ENCODE measurements at places on chromosomes 7 and 10.

DNA sequence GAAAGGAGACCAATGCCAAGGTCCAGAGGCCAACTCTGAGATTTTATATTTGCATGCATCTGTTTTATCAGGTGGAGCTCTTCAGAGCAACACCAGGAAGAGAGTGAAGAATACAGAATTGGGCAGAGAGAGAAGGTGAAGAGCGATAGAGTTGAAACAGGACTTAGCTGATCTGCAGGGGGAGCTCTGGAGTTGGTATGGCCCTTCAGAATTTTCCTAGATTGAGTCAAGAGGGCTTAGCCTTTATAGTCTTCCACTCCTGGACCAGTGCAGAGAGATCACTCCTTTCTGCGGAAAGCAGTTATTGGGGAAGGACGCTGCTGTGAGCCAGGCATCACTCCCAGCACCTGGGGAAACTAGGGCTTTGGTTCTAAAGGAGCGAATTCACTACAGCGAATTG is 105.0 kb upstream of the DGKB start:
- no peak for DNase-seq

DNA sequence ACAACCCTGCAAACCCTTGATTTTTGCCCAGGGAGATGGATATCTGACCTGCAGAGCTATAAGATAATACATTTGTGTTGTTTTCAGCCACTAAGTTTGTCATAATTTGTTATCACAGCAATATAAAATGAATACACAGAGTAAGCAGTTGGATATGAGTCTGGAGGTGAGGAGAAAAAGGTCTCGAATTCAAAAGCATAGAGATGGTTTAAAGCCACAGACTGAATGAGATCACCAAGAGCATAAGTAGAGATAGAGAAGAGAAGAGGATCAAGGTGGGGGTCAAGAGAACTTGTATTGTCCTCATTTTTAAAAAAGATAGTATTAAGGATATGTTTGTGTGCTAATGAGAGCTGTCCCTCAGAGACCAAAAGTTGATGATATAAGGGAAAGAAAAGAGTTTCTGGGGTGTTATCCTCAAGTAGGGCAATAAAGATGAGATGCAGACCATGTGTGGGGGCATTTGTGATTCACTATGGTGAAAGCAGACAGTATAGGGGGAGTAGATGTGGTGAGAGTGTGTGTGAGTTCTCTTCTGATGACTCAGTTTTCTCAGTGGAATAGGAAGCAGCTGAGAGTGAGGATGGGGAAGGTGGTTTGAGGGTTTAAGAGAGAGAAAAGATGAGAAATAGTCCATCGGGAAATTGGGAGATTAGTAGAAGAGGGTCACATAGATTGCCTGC is 25.8 kb upstream of the PCGF5 start:
- DNase-seq = peak; percentile 38

- DNase-seq = no peak
Observed at GRCh38 chr10:1620803-1621202, 116.5 kb downstream of the ADARB2 start.

DNA sequence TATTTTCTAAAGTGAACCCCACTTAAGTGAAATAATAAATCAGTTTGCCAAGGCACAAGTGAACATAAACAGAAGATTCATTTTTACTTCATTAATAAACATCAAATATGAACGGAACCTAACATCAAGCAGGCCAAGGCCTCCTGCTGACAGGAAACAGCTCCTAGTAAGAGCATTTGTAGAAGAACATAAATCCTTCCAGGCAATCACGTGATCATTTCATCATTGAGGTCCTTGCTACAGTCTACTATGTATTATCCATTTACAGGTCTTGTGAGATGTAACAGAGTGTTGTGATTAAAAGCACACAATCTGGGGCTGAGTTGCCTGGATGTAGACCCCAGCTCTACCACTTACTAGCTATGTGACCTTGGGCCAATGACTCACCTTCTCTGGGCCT is 70.6 kb downstream of the CALD1 start:
- no peak for DNase-seq

- DNase-seq = peak; percentile 79
Observed at GRCh38 chr7:129989466-129989865, 36.7 kb upstream of the UBE2H start.

DNA sequence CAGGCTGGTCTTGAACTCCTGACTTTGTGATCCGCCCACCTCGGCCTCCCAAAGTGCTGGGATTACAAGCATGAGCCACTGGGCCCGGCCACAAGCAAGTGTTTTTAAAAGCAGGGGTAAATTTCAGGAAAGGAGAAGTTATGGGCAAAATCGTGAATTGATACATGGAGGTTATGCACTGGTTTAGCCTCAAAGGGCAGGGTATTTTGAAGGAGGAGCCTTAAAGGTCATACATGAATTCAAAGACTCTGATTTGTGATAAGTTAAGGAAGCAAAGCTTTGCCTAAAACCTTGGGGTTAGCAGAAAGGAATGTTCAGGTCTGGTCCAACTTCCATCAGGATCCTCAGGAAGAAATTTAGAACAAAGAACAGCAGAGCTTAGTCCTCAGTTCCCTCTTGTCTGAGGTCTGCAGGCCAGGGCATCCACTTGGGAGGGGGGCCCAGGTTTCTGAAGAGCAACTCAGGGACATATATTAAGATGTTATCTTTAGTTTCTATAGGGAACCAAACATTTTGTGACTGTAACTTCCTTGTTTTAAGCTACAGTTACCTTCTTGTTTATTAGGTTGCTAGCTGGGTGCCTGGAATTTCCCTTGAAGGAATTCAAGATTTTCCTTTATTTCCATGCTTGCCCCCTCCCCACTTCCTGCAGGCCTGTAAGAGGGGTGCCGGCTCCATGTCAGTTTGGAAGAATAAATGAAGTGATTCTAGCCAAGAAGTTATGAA is 2.8 kb upstream of the REPIN1 start:
- DNase-seq = no peak

GRCh38 chr10:101292194-101293006 is 61.6 kb upstream of the BTRC start:
- DNase-seq = peak; percentile 24

DNA sequence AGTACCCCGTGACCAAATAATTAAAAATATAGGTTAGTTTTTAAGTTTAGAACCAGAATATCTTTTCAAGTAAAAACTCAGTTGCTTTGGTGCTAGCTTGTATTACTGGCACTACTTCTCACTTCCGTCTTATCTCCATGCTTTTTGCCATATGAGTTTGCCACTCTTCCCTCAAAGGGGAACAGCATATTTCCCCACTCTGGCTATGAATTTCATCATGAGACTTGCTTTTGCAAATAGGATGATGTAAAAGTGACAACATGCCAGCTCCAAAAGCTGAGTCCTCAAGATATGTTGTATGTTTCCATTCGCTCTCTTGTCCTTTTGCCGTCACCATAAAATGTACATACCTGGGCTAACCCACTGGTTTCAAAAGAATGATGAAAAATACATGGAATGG is 178.1 kb upstream of the SEMA3A start:
- DNase-seq = no peak

DNA sequence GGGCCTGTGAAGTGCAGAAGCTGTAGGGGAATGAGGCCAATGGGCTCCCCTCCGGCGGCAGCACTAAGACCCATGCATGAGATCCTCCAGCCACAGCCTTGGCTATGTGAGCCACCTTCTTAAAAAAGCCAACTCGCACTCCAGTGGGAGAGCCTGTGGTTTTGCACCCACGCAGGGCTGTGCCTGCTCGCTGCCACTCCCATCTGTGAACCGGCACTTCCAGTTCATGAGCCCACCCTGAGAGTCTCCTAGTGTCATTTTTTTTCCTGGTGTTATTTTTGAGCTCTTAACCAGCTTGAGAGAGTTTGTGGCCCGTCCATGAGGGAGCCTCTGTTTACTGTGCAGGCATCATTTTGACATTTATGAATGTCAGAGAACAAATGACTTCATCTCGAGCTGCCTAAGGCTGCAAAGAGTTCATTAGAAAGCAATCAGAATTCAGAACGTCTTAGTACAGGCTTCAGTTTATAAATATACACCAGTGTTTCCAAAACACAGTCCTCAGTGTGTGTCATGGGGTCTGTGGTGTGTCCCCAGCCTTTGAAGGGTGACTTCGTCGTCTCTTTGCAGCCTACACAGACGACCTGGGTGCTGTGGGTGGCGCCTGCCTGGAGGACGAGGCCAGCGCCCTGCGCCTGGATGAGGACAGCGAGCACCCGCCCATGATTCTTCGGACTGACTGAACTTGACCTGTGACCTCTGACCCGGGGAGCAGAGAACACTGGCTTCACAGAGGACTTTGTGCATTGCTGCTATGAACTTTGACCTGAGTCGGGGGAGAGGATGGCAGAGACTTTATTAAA is 40.4 kb downstream of the WIPI2 start:
- DNase-seq = no peak

DNA sequence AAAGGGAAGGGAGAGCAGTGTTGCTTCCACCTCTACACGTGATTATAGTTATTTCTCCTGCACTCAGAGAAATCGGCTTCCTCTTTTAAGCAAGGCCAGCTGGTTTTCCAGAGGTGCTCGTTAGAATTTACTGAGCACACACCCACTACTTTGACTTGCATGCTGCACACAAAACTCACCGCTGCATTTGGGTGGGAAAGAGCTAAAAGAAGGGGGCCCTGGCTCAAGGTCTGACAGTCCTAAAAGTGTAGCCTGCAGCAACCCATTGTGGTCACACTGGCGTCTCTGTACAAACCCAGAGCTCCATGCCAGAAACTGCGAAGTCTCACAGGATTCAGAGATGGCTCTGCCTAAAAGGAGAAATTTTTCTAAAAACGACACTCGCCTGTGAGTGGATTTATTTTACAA is 133.7 kb downstream of the SLC25A13 start:
- no peak for DNase-seq

GRCh38 chr10:104340111-104340526 is 1.9 kb upstream of the ITPRIP start:
- no peak for DNase-seq

DNA sequence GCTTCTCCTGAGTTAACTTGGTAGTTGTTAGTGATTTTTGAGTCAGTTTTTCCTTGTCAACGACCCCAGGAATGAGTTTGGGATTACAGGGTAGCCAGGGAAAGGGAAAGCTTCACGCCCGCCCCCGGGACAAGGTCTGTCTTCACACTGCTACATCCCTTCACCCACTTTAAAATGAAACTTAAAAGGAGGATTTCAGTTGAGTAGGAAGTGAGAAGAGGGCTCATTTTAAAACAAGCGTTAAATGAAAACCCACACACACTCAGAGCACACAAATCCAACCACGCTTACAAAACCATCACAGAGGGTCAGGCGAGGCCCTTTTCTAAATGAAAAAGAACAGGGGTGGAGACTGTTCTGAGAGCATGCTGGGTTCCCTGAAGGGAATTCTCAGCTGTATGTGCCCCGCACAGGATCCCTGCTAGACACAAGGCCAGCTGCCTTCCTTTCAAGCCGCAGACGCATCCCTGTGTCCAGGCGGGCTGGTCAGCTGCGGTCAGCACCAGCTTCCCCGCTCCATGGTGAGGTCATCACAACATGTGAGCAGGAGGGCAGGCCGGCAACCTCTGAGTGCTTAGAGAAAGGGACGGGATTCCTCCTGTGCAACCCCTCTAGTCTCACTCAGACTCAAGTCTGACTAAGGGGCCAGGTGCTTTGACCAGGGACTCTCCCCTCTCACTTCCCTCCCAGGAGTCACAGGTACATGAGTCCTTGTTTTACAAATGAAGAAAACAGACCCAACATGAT is 111.8 kb downstream of the EGFR start:
- DNase-seq = no peak

GRCh38 chr10:43865265-43866135 is 216.8 kb upstream of the ZNF32 start:
- DNase-seq = no peak

DNA sequence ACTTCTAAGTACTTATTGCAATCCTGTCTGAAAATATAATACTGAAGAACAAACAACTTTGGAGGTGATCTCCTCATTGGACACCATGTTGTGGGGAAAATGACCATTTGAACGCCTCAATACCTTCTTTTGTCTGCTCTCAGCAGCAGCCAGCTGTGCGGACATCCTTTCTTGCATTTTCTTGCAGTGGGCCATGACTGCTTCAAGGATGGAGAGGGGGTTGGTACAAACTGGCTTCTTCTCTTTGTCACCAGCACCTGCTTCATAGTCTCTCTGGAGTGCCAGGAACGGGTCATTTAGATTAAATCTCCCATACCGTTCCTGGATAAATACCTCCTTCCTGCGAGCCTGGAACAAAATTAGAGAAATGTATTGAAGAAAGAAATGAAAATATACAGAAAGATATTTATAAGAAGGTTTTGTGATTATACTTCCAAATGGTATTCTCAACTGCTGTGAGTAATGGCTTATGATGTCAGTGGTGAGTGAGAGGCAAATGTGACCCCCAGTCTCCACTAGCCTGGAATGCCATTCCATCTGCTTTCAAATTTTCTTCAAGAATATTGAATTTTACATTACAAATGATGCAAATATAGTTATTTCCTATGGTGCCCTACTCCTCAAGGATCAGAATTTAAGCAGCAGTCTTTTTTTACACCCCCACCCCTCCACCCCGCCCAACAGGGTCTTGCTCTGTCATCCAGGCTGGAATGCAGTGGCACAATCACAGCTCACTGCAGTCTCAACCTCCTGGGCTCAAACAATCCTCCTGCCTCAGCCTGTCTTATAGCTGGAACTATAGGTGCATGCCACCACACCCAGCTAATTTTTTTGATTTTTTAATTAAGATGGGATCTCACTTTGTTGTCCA is 62.4 kb downstream of the CTTNBP2 start:
- no peak for DNase-seq

- no peak for DNase-seq
Observed at GRCh38 chr7:139660317-139661042, 117.3 kb downstream of the HIPK2 start.

GRCh38 chr7:1794888-1795542 is 124.9 kb downstream of the ELFN1 start:
- DNase-seq = no peak

- DNase-seq = no peak
Observed at GRCh38 chr7:117133125-117133524, 179.8 kb downstream of the ST7 start.

GRCh38 chr7:6649241-6649961 is 12.3 kb downstream of the ZNF316 start:
- DNase-seq = no peak

- DNase-seq = no peak
Observed at GRCh38 chr7:27165089-27165995, at the start of gene HOXA9. Gene HOXA9, minus strand, starts transcription at chr7:27165537. Its CDS starts 80 bp downstream, at chr7:27165457.

DNA sequence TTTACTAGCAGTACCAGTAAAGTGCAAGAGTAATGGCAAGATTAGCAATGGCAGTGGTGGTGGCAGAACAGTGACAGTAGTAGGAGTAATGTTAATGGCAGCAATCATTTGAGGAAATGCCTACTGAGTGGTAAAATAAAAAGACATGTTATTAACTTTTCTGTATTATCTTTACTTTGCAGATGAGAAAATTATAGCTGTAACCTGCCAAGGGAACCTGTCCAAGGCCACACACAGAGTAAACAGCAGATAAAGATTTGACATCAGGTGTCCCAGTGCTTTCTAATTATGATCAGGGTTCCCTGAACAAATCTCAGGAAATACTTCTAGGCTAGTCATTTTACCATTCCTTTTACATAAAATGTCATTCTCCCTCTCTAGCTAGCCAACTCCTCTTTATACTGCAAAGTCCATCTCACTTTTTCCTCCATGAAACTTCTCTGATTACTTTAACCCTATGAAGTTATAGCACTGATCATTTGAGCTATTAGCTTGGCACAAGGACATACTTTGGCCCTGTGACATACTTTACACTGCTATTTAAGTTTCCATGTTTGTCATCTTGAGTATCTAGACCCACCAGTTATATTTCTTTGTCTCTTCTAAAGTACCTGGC is 219.1 kb downstream of the TAX1BP1 start:
- no peak for DNase-seq
